ENCODE measurements at places on chromosomes 7 and 10.

GRCh38 chr7:22733761-22734160 is 6.8 kb downstream of the IL6 start:
- no peak for DNase-seq

GRCh38 chr10:34032564-34032963 is 698.1 kb upstream of the NRP1 start:
- no peak for DNase-seq

DNA sequence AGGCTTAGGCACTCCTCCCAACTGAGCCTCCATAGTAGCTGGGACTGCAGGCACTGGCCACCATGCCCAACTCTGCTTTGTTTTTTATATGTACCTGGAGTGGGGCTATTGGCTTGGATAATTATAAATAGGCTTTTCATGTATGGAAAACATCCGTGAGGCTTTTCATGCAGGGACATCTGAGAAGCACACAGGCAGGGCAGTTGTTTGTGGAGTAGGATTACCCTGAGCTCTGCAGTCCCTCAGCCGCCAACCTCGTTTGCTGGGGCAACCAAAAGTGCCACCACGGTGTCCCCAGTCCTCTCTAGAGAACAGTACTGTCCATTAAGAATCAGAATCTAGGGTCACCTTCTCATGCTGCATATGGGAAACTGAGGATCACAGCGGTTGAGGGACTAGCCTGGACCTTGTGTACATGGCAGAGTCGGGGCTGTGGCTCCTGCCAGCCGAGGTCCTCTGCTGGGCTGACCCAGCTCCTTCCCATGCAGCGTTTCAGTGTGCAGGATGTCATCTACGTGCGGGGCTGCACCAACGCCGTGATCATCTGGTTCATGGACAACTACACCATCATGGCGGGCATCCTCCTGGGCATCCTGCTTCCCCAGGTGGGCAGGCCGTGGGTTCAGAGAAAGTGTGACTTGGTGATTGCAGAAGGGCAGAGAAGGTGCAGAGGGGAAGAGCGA is 54.5 kb downstream of the TSPAN15 start:
- no peak for DNase-seq

GRCh38 chr7:2761131-2761624 is 73.2 kb downstream of the AMZ1 start:
- DNase-seq = no peak

DNA sequence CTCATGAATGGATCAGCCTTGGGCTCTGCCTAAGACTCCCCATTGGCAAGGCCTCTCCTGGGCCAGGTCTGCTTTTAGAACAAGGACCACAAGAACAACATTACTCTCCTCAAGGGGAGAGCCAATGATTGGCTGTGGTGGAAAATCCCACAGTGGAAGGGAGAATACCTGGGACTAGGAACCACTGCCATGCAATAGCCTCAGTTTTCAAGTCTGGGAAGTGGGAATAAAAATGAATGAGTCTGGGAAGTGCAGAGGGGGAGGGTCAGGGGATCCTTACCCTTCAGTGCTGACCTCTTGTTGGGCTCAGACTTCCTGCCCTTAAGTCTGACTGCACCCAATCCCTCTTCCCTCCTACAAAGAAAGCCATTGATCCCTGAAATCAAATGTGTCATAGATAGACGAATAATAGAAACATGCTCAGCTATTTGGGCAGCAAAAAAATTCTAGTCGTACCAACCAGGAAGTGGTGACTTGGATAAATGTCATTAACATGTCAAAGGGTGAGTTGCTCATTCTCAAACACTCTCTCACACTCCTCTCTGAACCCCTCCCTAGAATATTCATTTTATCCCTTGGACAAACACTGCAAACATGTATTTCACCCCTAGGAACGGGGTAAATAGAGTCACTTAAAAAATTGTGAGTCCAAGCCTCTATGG is 123.6 kb downstream of the SH3PXD2A start:
- no peak for DNase-seq

DNA sequence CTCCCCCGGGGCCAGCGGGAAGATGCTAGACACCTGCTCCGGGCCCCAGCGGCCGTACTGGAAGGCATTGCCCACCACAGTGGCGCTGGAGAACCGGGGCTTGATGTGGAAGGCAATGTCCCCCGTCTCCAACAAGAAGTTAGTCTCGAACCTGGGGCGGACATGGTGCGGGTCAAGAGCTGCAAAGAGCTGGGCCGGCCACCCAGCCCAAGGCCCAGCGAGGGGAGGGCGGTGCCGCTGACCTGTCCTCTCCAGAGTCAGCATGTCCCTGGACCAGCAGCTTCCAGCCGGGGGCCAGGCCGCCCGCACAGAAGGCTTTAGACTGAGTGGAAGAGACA is 551 bp downstream of the GRIFIN start:
- DNase-seq = no peak

DNA sequence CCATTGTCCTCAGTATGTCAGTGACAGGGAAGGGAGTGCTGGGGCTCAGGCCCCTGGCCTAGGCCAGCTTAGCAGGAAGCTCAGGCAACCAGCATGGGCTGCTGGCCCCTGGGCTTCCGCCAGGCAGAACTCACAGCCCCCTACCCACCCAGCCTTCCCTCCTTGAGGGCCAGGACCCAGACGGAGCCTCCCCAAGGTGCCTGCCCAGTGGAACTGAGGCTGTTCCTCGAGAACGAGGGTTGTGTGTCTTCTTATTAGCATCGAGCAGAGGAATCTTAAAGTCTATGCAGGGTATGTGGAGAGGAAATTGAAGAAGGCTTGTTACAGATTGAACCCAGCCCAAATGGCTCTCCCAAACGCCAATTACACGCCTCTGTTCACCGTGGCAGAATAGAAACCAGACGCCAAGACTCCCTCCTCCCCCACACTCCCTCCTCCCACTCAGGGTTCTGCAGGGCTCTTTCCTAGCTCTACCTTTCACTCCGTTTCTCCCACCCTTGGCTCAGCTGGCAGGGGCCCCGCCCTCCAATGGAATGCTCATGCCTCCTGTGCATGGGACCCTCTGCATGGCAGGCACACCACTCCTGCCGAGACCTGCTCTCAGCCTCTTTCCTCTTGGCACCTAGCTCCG is 134.4 kb downstream of the ZMIZ1 start:
- no peak for DNase-seq

DNA sequence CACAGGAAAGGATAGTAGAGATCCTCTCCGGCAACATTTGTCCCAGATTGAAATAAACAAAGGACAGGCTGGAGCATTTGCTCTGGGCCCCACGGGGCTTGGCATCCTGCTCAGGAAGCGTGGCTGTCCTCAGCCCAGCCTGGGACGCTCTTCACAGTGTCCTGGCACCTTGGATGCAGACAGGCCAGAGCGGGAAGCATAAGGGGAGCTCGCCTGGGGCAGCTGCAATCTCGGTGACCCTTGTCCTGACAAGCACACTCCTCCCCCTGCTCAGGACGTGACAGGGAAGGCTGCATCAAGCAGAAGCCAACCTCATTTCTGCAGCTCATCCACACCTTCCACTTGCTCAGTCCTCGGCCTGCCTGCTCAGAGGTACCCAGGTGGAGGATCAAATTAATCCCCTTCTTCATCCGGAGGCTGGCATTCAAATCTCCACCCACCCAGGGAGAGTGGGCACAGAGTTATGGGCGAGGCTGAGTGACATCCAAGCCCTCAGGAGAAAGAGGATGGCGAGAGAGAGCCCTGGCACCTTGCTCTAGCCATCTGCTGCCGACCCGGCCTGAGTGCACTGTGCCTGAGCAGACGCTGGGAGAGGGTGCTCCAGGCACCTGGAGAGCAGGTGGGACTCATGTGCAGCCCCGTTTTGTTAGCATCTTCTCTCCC is 47.6 kb downstream of the ABRAXAS2 start:
- DNase-seq = no peak

GRCh38 chr10:92689663-92690210 is at the start of gene HHEX:
Gene HHEX (plus strand): TSS chr10:92689955. CDS start chr10:92689987, 32 bp downstream.
- DNase-seq = no peak

DNA sequence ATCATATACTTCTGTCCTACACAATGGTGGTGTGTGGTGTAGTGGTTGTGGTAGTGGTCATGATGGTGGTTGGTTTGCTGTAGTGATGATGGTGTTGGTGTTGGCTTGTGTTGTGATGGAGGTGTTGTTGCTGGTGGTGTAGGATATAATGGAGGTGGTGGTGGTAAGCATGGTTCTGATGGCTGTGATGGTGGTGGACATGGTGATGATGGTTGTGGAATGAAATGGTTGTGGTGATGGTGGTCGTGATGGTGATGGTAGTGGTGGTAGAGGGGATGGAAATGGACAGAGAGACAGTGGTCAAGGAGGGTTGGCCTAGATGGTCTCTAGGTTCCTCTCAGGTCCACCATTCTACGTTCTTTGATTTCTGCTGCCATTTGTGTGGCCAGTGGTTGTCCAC is 44.7 kb downstream of the FAM241B start:
- no peak for DNase-seq

DNA sequence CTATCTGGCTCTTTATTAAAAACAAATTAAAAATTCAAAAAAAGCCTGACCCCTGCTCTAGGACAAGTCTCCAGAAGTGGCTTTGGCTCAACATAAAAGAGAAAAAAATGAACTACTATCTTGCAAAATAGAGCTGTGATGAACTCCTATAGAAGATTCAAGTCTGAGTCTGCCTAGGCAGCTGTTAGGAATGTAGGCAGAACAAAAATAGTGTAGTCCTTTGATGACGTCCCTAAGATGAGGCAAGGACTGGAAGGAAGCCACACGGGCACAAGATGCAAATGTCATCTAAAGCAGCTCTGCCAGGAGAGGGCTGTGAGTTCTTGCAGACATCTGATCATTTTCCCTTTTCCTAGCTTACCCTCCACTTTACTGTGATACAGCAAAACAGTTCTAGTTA is 20.5 kb downstream of the ASNS start:
- no peak for DNase-seq

GRCh38 chr10:71799608-71800453 is 26.5 kb upstream of the VSIR start:
- DNase-seq = no peak

- DNase-seq = no peak
Observed at GRCh38 chr7:16926861-16927260, 45.1 kb upstream of the AGR3 start.

- DNase-seq = no peak
Observed at GRCh38 chr10:76436401-76436811, 1005.0 kb downstream of the LRMDA start.

- no peak for DNase-seq
Observed at GRCh38 chr10:30420266-30420665, 13.7 kb upstream of the MAP3K8 start.

DNA sequence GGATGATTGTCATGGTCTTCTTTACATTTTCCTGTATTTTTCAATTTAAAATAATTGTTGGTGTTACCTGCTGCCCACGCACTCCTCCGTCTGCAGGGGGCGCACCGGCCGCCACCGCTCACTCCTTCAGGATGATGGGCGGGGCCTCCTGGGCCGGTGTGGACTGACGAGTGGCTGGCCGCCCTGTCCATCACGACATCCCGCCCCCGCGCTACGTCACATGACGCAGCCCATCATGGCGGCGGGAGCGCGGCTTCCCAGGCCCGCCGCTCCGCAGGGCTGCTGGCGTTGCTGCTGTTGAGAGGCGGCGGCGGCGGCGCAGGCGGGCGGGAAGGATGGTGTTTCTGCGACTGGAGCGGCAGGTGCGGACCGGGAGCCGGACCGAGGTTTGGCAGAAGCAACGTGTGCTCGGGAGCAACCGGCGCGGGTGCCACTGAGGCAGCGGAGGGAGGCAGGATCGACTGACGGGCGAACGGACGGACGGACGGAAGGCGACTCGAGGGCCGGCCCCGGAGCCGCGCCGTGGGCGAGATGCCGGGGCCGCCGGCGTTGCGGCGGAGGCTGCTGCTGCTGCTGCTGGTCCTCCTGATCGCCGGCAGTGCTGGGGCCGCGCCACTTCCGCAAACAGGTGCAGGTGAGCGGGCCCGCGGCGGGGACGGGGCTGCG is at the start of gene LMTK2:
TSS of gene LMTK2 (plus strand) at position 216 of the 666 bp plus-strand sequence. CDS start at position 532, 316 bp downstream.
- peak; percentile 95 for DNase-seq

DNA sequence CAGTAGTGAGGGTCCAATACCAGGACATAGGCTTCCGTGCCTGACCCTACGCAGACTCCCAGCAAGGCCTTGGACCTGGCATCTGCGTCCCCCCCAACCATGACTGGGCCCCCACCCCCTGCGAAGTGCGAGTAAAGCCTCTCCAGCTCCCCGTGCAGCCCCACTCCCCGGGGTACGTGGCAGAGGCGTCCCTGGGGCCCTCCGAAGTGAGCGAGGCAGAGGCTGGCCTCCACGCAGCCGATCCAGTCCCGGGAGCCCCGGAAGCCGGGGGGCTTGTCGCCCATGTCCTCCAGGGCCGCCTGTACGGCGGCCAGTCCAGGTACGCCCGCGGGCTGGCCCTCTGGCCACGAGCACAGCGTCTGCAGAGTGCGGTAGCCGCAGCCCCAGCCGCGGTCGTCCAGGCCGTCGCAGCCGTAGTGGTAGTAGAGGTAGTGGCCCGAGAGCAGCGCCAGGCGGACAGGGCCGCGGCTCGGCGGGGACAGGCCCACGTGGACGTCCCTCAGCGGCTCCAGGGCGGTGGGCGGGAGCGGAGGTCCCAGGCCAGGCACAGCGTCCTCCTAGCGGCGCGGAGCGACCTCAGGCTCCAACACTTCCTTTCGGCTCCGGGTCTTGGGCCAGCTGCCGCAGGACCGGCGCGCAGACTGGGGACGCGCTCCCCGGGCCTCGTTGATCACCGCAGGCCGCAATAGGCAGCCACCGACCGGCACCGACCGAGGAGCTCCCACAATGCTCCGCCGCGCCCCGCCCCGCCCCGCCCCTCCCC is at the start of gene UFSP1:
TSS of gene UFSP1 (minus strand) at position 728 of the 763 bp plus-strand sequence. CDS start at position 284, 444 bp downstream.
- DNase-seq = no peak

- DNase-seq = no peak
Observed at GRCh38 chr7:78081888-78082287, 283.3 kb downstream of the PHTF2 start.

- DNase-seq = no peak
Observed at GRCh38 chr10:70053218-70053840, 683 bp downstream of the MACROH2A2 start.

GRCh38 chr7:38020121-38020785 is 99.8 kb downstream of the EPDR1 start:
- no peak for DNase-seq

GRCh38 chr7:130721486-130722277 is 12.3 kb downstream of the KLF14 start:
- DNase-seq = no peak

GRCh38 chr10:128072941-128073645 is 53.1 kb downstream of the MKI67 start:
- no peak for DNase-seq

GRCh38 chr10:32232378-32232777 is 114.6 kb downstream of the EPC1 start:
- no peak for DNase-seq

- DNase-seq = no peak
Observed at GRCh38 chr7:37424995-37425394, 23.7 kb downstream of the ELMO1 start.

GRCh38 chr10:52639652-52640051 is 132.9 kb downstream of the MBL2 start:
- no peak for DNase-seq

DNA sequence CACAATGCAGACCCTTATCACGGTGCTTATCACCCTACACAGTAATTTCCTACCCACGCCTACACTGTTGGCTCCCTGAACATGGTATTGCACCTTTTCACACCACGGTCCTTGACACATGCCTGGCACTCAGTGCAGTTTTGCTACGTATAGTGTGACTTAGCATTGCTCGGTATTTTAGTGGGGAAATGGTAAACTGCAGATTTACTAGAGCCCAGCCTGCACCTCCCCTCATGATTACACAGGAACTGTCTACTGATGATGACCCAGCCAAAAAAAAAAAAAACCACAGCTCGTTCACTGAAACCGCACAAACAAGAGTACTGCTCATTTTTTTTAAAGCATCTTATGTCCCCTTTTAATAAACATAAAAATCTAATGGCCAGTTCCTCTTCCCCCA is 124.2 kb upstream of the ZNF746 start:
- DNase-seq = no peak

- DNase-seq = no peak
Observed at GRCh38 chr7:152392254-152392653, 43.5 kb downstream of the KMT2C start.

Data from activated CD4-positive, CD25-positive, alpha-beta regulatory T cell (primary cell).